ENCODE measurements at places on chromosomes 16 and 17.

- H3K4me1 ChIP-seq: peaks cover 14% of the 10 kb centered on the region
- H3K4me3 ChIP-seq: peak overlapping the region; percentile 79
These were observed 20.7 kb upstream of the ADCY7 start for GRCh38 chr16:50245417-50246298.

- no peaks in the 10 kb centered on the region for H3K4me1 ChIP-seq
- H3K27me3 ChIP-seq: no peaks in the 10 kb centered on the region
- no peaks in the 10 kb centered on the region for H3K36me3 ChIP-seq
- no peak for DNase-seq
These were observed 997.6 kb upstream of the RBFOX1 start for GRCh38 chr16:6335072-6335471.

DNA sequence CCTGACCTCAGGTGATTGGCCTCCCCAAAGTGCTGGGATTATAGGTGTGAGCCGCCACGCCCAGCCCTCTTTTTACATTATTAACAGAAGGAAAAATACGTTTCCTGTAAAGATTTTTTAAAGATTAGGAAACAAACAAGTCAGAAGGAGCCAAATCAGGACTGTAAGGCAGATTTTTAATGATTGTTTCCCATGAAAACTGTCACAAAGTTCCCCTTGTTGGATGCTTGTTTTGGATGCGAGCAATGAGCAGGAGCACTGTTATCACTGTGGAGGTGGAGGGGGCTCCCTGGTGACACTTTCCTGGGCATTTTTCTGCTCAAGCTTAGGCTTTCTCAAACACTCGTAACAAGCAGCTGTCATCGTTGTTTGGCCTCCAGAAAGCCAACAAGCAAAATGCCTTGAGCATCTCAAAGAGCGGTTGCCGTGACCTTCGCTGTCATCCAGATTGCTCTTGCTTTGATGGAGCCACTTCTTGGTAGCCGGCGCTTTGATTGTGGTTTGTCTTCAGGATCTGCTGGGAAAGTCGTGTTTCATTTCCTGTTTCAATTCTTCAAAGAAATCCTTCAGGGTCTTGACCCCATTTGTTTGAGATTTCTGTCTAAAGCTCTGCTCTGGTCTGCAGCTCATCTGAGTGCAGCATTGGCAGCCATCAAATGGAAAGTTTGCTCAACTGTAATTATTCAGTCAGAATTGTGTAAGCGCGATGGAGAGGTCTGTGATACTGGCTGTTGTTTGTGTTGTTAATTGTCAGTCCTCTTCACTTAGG lies 128.7 kb downstream of the RPTOR start:
- no peak for DNase-seq
- no peaks in the 10 kb centered on the region for H3K27me3 ChIP-seq
- H3K36me3 ChIP-seq: peaks cover 51% of the 10 kb centered on the region

- DNase-seq: no peak
- no peak overlapping the region for H3K27ac ChIP-seq
- H3K27me3 ChIP-seq: peaks cover 4% of the 10 kb centered on the region
- no peaks in the 10 kb centered on the region for H3K4me1 ChIP-seq
- no peak overlapping the region for H3K4me3 ChIP-seq
These were observed 15.9 kb upstream of the PDXDC1 start for GRCh38 chr16:14958970-14959369.
